ENCODE measurements at places on chromosomes 4 and X.

DNA sequence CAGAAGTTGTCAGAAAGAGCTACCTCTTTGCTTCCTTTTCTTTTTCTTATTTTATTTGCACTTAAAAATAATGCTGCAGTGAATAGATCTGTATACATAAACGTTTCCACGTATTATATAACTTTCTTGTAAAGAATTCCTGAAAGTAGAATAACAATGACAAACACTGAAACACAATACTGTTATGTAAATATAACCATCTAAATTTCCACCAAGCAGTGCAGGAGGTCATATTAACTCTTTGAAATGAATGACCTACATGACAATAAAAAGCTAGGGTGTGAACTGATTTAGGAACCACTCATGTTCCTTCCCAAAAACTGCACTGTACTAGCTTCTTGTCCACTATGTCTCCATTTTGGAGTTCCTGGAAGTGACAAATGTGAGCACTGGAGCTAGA is 85.8 kb downstream of the COX18 start:
- DNase-seq: no peak

DNA sequence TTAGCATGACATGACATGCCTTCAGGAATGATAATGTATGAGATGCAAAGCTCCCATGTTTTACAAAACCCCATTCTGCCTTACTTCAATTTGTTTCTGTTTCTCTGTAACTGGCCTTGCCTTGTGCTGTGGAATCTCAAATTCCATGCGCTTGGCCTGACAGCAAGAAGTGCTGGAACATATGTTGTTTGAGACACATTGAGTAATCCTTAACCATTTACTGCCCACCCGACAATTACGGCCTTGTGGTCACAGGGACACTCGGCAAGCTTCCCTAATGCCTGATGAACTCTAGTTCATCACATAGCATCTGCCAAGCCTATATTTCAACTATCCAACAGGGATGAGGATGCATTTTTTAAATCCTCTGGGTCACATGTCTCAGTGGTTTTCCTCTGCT is 226.4 kb upstream of the CASK start:
- no peak for DNase-seq

- DNase-seq: no peak
Observed at GRCh38 chr4:165967486-165967885, 94.4 kb downstream of the TLL1 start.

- DNase-seq: no peak
Observed at GRCh38 chrX:117990438-117990837, 126.2 kb downstream of the KLHL13 start.

Measured in CD4-positive, alpha-beta memory T cell (primary cell).